ENCODE measurements at places on chromosomes 6 and 20. TPM values are rescaled to one million over a fixed set of nuclear protein-coding genes. Genes with fewer than 3 reads are reported as not detected.

DNA sequence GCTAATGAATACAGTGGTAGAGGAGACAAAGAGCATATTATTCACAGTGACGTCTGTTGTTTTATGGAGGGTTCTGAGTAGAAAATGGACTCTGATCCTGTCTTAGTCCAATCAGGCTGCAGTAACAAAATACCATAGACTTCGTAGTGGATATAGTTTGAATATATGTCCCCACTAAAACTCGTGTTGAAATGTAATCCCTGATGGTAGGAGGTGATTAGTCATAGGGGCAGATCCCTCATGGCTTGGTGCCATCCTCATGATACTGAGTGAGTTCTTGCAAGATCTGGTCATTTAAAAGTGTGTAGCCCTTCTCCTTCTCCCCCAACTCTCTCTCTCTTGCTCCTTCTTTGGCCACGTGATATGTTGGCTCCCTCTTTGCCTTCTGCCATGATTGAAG lies 82.5 kb downstream of the CD83 start:
- no peak overlapping the region for H3K4me3 ChIP-seq
- no peak overlapping the region for H3K27ac ChIP-seq
- H3K4me1 ChIP-seq = no peaks in the 10 kb centered on the region
- peaks cover 4% of the 10 kb centered on the region for H3K27me3 ChIP-seq

Gene BACH2
- total RNA-seq = 21.5 TPM

Gene DEFB132
- total RNA-seq = not detected

Gene SIM1
- total RNA-seq = 0.07 TPM

GRCh38 chr20:45392733-45393132 lies 14.6 kb upstream of the TP53TG5 start:
- H3K4me3 ChIP-seq = no peak overlapping the region
- H3K27ac ChIP-seq = no peak overlapping the region
- H3K27me3 ChIP-seq = no peaks in the 10 kb centered on the region
- DNase-seq = no peak
- peaks cover 1% of the 10 kb centered on the region for H3K36me3 ChIP-seq

Gene GPX5
- not detected for total RNA-seq

DNA sequence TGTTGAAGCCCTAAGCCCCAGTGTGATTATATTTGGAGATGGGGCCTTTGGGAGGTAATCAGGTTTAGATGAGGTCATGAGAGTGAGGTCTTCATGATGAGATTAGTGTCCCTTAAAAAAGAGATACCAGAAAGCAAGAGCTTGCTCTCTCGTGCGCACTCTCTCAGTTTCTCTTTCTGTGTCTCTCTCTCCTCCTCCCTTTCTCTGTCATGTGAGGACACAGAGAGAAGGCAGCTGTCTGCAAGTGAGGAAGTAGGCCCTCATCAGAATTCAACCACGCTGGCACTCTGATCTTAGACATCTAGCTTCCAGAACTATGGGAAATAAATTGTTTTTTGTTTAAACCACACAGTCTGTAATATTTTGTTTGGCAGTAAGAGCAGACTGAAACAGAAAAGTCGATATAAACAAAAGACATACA lies 180.5 kb downstream of the IBTK start:
- DNase-seq = no peak
- H3K36me3 ChIP-seq = no peaks in the 10 kb centered on the region
- no peak overlapping the region for H3K27ac ChIP-seq
- H3K4me1 ChIP-seq = no peaks in the 10 kb centered on the region
- H3K27me3 ChIP-seq = no peaks in the 10 kb centered on the region

DNA sequence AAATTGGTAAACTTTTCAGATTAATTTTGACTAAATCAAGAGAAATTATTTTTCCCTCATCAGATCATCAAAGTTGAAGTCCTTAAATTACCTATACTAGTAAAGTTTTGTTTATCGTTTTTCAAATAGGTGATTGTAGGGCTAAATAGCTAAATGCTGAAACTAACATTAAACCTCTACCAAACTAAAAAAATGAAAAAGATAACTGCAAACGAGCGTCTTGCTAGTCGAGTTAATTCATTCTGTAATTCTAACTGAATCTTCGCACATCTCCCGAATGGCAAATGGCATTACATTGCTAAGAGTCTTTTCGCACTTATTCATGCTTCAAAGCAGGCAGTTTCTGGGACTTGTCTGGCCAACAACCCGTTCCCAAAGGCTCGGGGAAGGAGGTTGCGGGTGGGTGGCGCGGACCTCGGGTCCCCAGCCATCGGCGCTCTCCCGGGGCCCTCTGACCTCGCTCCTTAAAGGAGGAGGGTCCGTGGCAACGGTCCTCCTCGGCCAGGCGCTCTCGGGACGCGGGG lies 43.8 kb downstream of the POPDC3 start:
- peak overlapping the region; percentile 19 for H3K27ac ChIP-seq
- H3K27me3 ChIP-seq = peaks cover 79% of the 10 kb centered on the region
- peak overlapping the region; percentile 51 for H3K4me3 ChIP-seq
- DNase-seq = no peak

DNA sequence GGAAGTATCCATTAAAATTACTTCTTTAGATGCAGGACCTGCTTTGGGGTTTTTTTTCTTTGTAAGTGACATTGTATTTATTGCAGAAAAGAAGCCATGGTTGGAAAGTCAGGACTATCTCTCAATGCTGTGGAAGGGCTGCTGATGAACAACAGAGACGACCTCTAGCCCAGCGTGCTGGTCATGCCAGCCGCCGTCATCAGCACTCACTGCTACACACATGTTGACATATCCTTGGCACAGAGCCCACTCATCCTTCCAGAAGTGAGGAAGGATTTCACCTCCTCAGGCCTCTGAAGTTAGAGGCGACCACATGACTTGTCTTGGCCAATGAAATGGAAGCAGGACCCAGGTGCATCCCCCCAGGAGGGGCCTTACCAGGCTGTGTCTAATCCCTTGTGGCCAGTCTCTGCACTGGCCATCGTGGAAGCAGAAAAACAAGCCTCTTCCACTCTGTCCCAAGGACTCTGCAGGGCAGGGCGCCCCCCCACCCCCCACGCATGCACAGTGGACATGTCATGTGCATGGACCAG lies 343.5 kb downstream of the TAF4 start:
- H3K4me1 ChIP-seq = peaks cover 17% of the 10 kb centered on the region
- peaks cover 3% of the 10 kb centered on the region for H3K36me3 ChIP-seq
- H3K27me3 ChIP-seq = no peaks in the 10 kb centered on the region

DNA sequence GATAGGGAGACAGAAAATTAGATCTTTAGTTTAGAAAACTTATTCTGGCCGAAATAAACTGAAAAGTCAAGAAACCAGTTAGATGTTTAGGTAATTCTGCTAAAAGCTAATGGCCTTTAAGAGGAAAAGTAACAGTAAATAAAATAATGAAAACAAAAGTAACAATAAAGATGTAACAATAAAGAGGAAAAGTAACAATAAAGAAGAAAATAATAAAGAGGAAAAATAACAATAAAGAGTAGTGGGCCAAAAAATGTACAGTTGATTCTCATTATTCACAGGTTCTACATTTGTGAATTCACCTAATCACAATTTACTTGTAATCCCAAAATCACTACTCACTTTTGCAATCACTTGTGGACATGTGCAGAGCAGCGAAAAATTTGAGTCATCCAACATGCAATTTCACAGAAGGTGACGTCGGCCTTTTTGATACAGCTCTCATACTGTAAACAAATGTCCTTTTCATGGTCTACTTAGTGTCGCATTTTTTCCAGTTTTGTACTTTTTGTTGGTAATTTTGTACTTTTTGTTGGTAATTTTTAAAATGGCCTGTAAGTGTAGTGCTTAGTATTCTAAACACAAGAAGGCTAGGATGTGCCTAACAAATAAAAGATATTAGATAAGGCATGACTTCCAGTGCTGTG lies 24.0 kb downstream of the HBS1L start:
- DNase-seq = no peak
- H3K4me1 ChIP-seq = peaks cover 40% of the 10 kb centered on the region
- H3K36me3 ChIP-seq = peaks cover 48% of the 10 kb centered on the region

DNA sequence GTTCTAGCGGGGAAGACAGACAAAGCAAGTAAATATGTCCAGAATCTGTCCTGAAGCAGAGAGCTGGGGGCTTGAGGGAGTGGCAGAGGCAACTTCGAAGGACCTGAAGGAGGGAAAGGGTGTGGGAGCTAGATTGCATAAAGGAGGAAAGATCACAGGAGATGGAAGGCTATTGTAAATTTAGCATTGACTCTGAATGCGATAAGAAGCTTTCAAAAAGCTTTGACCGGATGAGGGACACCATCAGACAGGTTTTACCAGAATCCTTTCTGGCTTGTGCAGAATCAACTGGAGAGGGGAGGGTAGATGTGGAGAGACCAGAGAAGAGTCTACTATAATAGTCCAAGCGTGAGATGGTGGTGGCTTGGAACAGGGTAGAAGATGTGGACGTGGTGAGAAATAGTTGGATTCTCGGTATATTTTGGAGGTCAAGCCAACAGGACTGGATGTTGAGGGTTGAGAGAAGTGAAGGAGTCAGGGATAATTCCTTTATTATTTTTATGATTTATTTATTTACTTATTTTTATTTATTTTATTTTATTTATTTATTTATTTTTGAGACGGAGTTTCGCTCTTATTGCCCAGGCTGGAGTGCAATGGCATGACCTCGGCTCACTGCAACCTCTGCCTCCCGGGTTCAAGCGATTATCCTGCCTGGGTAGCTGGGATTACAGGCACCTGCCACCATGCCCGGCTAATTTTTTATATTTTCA lies 19.9 kb upstream of the RIPOR3 start:
- DNase-seq = no peak
- no peaks in the 10 kb centered on the region for H3K36me3 ChIP-seq
- no peak overlapping the region for H3K27ac ChIP-seq
- peaks cover 23% of the 10 kb centered on the region for H3K27me3 ChIP-seq

DNA sequence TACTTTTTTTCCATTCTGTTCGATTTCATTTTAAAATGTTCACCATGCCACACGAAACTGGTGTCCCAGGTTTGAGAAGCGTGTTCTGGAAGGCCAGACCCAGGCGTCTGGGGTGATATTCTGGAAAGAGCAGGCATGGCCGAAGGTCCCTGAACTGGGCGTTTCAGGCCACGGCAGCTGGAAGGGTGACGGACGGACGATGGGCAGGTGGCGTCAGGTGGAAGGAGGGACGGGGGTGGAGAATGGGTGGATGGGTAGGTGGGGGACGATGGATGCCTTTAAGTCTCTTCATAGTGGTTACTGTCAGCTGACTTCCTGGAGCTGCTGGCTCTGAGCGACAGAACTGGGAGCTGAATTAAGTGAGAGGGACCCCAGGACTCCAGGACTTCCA lies 44.6 kb downstream of the CDH4 start:
- H3K27me3 ChIP-seq = no peaks in the 10 kb centered on the region
- H3K36me3 ChIP-seq = no peaks in the 10 kb centered on the region
- no peak overlapping the region for H3K27ac ChIP-seq

Gene ARFGEF3
- total RNA-seq = 0.07 TPM

Gene DEFB113
- not detected for total RNA-seq

GRCh38 chr6:54112151-54112650 lies 958 bp downstream of the MLIP start:
- H3K36me3 ChIP-seq = no peaks in the 10 kb centered on the region
- H3K27me3 ChIP-seq = no peaks in the 10 kb centered on the region
- H3K4me1 ChIP-seq = no peaks in the 10 kb centered on the region
- H3K27ac ChIP-seq = no peak overlapping the region
- no peak for DNase-seq
- no peak overlapping the region for H3K4me3 ChIP-seq

DNA sequence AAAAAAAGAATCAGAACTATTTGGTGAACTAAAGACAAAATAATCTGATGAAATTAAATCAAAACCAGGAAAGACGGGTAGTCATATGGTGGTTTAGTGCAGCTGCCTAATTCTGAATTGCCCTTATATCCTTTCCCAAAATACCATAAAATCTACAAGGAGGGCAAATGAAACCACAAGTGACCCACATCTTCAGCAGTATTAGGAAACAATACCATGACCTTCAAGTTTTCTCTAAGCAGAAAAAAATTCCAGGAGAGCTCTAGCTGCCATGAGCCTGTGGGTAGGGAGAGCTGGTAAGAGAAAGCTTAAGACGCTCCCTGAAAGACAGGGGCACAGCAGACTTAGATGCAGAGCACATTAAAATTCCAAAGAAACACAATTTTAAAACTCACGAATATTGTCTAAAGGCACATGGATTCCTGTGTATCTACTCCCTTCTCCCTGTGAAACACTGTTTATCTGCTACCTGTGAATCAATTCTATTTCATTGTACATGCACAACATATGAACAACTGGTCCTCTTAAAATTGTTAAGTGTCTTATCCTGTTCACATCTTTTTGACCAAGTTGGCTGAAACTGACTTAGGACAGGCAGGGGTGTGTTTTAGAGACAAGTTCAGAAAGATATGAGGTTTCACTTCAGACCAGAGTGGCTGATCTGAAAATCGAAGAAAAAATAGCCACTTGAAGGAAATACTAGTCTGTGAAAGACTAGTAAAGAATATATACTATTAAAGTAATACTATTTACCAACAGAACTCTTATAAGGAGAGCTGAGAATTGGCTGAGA lies 153.6 kb upstream of the SHLD1 start:
- H3K27me3 ChIP-seq = no peaks in the 10 kb centered on the region
- no peak for DNase-seq
- H3K4me1 ChIP-seq = peaks cover 58% of the 10 kb centered on the region
- peak overlapping the region; percentile 68 for H3K27ac ChIP-seq
- H3K36me3 ChIP-seq = peaks cover 43% of the 10 kb centered on the region

Gene MYLK4
- 0.18 TPM for total RNA-seq

DNA sequence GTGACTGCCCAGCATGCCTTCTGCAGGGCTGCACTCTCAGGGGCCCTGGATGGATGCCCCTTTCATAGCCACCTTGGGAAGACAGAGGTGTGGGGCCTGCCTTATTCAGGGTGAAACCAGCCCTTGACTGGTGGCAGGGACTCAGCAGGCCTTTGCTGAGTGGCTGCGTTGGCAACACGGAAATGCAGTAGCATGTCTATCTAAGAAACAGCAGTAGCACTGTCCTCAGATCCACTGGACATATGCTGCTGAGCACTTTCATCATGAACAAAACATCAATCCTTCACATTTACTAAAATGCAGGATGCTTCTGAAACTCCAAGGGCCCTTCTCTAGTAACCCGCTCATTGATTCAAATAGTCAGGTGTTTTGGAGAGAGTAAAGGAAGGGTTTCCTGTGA lies 4.9 kb upstream of the TBXT start:
- no peak overlapping the region for H3K4me3 ChIP-seq
- no peak overlapping the region for H3K27ac ChIP-seq
- H3K4me1 ChIP-seq = peaks cover 6% of the 10 kb centered on the region

Gene STXBP5
- total RNA-seq = 22.6 TPM

DNA sequence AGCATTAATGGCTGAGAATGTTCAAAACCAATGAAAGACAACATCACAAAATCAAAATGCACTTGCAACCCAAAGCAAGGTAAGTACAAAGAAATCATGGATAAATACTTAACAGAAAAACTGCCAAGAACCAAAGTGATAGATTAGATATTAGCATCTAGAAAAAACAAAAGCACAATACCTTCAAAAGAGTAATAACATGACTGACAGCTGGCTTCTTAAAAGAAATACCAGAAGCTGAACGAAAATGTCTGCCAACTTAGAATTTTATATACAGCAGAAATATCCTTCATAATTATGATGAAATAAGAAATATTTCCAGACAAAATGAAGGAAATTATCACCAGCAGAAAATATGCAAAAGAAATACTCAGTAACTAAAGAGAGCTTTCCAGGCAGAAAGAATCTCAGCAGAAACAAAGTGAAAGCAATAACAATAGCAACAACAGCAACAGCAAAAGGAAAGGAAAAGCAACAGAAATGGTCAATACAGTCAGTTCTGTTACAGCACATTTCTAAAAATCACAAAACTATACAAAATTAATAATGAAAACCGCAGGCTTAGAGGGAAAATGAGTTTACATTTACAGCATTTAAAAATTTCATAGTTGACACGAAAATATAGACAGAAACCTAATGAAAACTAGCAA lies 121.5 kb upstream of the MAN1A1 start:
- DNase-seq = no peak
- peaks cover 2% of the 10 kb centered on the region for H3K27me3 ChIP-seq
- peak overlapping the region; percentile 87 for H3K27ac ChIP-seq
- H3K36me3 ChIP-seq = peaks cover 17% of the 10 kb centered on the region
- H3K4me3 ChIP-seq = peak overlapping the region; percentile 71
- H3K4me1 ChIP-seq = peaks cover 29% of the 10 kb centered on the region
